Myometrial cell (primary cell): ENCODE measurements at places on chromosomes 6 and 20. TPM values are rescaled to one million over a fixed set of nuclear protein-coding genes. Genes with fewer than 3 reads are reported as not detected.

Gene BTNL2
- not detected in 2 replicates for total RNA-seq

Gene AGPAT1
- total RNA-seq = 67.0 and 69.8 TPM in 2 replicates

Gene EYA2
- total RNA-seq = 1.4 TPM in 2 replicates

Gene CDKAL1
- 11.2 and 15.8 TPM in 2 replicates for total RNA-seq

Gene FAXC
- total RNA-seq = 1.9 and 8.6 TPM in 2 replicates

Gene ADGB
- not detected in 2 replicates for total RNA-seq

Gene CCM2L
- total RNA-seq = not detected in 2 replicates
